Mesenchymal stem cell (in vitro differentiated cells and primary cell): ENCODE measurements at places on chromosomes 16 and 17.

DNA sequence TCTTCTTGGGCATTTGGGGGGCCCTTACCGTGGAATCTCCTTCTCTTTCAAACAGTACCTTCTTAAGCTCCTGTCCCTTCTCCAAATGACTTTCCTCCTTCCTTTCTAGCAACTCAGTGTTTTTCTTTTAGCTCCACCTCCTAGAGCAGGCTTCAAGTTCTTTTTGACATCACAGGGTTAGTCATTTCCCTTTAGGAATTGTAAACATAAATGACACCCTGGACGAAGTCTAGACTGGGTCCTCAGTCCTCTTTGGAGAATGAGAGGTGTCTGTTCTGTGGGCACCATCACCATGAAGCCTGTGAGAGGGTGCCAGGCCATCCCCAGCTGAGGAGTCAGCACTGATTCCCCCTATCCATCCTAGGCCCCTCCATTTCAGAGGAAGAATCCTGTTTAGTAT, 94.7 kb downstream of the SALL1 start:
- DNase-seq = no peak

GRCh38 chr16:56886826-56887225, 21.8 kb downstream of the SLC12A3 start:
- no peak for DNase-seq

DNA sequence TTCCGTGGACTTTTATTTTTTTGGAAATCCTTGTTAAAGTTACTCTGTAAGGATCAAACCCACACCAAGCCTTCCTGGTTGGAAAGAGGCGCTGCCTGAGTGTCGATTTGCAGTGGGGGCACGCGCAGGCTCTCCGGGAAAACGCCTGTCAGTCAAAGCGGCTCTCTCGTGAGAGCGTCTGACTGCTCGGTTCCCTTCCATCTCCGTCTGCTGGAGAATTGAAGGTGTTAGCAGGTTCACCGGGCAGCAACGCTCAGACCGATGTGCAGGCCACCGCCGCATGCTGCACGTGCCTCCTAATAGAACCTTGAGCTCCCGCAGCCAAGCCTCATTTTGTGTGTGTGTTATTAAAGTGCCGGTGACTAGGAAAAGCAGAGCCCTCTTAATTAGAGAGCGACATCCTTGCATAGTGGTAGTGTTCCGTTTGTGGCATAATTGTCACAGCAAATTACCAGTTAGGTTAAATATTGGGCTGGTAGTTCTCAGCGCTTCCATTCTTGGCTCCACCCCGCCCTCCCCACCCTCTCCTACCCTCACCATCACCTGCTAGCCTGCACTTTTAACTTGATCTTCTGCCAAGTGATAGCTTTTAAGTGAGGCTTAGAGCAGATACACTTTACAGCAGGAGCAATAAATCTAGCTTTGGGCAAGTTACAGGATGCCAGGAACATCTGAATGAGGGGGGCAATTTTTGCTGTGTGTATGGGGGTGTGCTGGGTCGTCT, 75.5 kb downstream of the RPA1 start:
- no peak for DNase-seq

- peak; percentile 97 for DNase-seq
These were observed 64.1 kb downstream of the TIMM22 start for GRCh38 chr17:1060991-1061390.

- no peak for DNase-seq
These were observed 33.8 kb downstream of the MPRIP start for GRCh38 chr17:17076066-17076465.
